ENCODE measurements at places on chromosomes 3 and 15.

DNA sequence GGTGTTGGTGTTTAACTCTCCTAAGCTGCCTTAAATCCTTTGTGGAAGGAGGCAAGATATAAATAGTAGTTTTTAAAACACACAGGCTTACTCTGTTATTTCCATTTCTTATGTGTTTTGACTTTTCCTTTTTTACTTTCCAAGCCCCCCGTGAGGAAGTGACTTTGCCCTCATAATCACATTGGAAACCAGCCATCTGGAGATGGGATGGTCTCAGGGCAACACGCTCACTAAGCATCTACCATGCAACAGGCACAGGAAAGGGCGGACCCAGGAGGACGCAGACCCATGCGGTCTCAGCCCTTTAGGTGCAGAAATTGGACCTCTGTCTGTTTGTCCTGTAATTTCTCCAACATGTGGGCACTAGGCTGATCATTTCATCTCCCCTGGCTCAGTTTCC is 115.7 kb downstream of the PDZRN3 start:
- DNase-seq = no peak

DNA sequence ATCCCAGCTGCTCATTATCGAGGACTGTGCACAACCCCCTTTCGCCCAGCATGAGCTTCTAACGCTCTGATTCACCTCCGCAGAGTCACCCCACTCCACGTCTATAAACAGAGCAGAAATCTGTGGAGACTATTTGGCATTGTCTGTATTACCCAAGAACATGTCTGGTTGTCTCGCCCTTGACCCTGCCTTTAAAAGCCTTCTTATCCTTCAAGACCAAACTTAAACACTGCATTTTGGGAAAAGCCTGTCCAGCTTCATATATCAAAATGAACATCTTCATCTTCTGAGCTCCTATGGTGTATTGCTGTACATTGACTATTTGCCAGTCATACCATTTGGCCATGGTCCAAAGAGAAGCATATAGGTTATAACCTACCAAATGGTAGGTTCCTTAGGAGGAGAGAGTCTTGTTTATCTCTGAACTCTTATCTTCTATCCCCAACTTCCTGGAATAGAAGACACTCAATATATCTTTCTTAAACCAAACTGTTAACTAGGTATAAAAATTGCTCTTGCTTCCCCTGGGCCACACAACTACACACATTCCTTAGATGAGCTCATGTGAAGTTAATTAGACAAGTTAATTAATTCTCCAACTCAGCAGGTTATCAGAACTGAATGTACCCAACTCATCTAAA is 90.1 kb downstream of the FBN1 start:
- DNase-seq = no peak

DNA sequence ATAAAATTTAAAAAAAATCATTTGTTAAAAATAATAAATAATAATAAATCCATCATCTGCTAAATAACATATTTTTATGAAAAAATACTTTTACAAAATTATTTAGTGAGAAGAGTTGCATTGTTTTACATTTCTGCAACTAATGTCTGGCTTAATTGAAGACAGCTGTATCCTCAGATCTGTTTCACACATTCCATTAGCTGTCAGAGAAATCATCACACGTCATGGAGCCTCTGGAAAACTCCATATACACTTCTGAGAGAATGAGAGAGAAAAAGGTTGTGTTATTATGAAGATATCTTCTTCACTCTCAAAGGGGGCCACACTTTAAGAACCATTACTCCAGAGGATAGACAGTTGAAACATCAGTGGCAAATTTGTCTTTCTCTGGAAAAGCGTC is 40.8 kb downstream of the CMSS1 start:
- DNase-seq = no peak

- peak; percentile 50 for DNase-seq
Observed at GRCh38 chr3:76570436-76571057, 469.4 kb upstream of the ROBO2 start.

- DNase-seq = peak; percentile 74
Observed at GRCh38 chr15:48925714-48926223, 38.0 kb downstream of the SHC4 start.

- no peak for DNase-seq
Observed at GRCh38 chr3:87053553-87053952, 62.6 kb upstream of the VGLL3 start.

DNA sequence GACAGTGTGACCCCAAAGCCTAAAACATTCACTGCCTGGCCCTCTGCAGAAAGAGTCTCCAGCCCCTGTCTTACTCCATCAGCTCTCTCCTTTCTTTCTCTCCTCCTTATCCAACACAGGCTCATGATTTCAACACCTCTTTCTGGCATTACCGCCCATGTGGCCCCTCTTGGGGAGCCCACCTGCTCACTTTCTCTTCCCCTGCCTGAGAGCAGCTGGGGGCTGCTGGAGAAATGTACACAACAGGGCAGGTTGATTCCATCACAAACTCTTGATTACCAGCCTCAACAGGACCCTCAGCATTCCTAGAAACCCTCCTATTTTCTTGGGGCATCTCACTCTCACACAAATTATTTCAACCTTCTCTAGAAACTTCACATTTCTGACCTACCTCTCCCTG is 98.3 kb downstream of the ABHD5 start:
- DNase-seq = no peak

- no peak for DNase-seq
Observed at GRCh38 chr3:21017115-21017852, 733.7 kb downstream of the ZNF385D start.

- no peak for DNase-seq
Observed at GRCh38 chr15:101174152-101174920, 77.5 kb downstream of the CHSY1 start.

DNA sequence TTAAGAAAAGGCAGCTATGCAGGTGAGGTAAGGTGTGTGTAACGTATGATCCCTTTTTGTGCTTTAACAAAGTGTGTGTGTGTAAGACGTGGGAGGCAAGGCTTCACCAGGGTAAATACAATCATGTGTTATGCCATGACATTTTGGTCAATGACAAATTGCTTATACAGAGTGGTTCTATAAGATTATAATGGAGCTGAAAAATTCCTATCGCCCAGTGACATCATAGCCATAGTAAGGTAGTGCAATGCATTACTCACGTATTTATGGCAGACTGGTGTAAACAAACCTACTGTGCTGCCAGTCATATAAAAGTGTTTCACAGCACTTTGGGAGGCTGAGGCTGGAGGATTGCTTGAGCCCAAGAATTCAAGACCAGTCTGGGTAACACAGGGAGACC is 60.2 kb upstream of the LCTL start:
- DNase-seq = no peak

- no peak for DNase-seq
Observed at GRCh38 chr3:122973893-122974615, 53.5 kb downstream of the SEMA5B start.

DNA sequence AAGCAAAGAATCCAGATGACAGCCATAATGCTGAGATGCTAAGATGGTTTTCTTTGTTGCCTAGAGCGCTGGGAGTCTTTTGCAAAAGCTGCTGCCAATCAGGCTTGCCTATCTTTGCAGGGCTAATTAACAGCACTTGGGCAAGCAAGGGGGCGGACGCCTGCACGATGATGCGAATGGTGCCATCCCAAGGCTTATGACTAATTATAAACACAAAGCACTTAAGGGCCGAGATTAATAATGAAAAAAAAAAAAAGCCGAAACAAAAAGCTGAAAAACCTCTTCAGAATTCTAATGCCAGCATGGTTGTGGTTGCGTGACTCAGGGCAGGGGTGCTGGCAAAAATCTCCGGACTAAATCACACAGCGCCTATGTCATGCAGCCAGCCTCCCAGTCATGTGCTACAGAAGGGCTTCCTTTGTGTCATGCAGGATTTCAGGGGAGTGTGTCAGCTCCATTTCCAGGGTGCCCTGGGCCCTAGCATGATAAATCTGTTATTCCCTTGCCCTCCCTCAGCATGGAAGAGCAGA is 185.0 kb upstream of the ANKRD28 start:
- DNase-seq = no peak

DNA sequence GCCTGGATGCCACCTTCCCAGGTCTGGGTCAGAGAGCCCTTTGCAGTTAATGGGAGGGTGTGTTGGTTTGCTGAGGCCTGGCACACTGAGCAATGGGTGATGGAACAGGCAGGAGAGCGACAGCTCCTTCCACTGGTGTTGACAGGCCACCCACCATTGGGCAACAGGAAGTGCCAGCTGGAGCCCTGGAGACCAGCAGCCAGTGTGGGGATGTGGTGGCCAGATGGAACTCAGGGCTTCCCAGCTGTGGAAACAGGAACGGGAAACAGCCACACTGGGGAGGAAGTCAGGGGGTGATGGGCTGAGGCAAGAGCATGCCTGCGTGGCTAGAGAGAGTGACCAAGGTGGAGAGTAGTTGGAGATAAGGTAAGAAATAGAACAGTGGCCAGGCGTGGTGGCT is 9.3 kb downstream of the PSTPIP1 start:
- peak; percentile 98 for DNase-seq

DNA sequence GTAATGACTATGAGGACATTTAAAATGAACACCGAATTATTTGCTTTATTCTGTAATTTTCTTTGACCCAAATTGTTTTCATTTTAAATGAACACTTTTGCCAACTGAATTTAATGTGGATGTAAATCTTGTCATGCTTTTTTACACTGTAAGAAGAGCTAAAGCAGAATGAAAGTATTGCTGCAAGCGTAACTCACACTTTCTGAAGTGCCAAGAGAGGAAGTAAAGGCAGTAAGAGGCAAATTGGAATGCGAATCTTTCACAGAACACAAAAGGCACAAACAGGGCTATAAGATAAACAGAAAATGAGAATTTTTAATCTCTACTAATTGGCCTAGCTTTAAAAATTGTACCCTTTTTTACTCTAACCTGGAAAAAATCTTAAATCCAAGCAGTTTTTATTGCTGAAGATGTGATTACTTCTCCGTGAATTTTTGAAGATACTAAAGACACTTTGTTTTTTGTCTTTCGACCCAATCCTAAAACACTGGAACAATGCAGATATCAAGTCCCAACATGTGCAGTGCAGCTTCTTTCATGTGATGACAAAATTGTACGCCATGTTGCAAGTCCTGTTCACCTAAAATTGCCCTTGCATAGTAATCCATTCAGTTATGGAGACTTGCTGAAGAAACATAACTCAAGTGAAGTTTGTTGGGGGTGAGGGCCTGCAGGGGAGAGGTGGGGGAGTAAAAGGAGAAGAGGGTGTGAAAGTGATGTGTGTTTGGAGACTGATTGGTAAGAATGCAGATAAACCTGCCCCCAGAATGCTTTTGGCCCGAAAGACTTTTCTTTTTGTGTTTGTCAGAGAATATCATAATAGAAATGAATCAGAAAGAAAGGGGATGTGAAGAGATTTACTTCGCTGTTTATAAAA is 1.4 kb downstream of the ARID3B start:
- no peak for DNase-seq

- peak; percentile 82 for DNase-seq
Observed at GRCh38 chr15:75891895-75892294, 11.8 kb upstream of the FBXO22 start.
